Amniotic stem cell (primary cell): ENCODE measurements at places on chromosomes 13 and 19.
A peak's percentile ranks its signal among the peaks of the same experiment; 100 is the strongest.

DNA sequence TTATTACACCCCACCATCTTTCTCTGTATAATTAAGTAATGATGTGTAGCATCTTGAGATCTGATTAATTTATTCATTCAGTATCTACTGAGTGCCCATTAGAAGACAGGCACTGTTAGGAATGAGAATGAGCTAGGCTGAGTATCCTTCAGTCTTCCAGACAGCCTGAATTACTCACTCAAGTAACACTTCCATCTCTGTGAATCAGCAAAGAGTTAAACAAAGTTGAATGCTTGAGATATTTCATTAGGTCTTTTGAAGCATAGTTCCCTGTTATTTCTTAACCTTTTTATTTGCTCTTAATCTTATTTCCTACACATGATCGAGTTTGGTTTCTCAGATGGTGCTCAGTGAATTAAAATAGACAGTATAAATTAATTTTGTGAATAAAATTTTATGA is 413.7 kb downstream of the DCT start:
- DNase-seq: no peak

- DNase-seq: no peak
Observed at GRCh38 chr13:40148101-40148500, 492.6 kb downstream of the COG6 start.

DNA sequence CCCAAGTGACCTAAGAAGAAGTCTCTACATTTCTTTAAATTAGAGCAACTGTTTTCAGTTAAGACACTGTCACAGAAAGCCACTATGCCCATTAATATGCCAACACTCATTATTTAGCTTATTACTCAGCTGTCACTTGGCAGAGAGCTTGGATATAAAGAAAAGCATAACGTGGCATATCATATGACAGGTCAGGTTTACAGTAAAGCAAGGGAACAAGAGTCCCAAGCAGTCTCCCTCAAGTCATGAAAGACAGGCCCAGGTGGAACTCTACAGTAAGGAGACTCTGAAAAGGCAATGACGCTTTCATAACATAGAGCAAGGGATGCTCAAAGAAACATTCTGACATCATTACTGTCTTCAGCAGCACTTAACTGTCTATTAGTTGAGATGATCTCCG is 6.3 kb downstream of the LHFPL6 start:
- DNase-seq: no peak

DNA sequence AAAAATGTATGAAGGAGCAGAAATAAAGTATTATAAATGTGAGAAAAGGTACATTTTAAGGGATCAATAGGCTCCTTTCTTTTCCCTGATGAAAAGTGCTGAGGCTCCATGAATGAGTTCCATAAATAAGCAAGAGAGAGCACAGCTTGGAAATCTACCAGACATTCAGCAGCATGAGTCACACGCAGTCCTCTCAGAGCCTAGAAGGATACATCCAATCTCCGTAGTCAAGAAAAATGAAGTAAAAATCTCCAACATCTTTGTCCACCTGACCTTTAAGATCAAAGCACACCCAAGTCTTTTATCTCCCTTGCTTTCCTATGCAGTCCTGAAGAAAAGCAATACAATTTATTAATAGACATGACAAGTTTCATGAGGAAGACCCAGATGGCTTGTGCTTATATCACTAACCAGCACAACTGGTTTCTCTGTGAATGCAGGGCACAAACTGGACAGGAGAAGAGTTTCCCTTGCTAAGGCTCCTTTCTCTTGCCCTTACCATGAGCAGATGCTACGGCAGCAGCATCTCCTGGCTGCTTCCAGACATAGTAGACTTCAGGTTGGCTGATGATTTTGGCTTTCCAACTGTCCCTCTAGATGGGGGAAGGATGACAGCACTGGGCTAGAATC is 730.8 kb downstream of the EFNB2 start:
- DNase-seq: peak; percentile 8

DNA sequence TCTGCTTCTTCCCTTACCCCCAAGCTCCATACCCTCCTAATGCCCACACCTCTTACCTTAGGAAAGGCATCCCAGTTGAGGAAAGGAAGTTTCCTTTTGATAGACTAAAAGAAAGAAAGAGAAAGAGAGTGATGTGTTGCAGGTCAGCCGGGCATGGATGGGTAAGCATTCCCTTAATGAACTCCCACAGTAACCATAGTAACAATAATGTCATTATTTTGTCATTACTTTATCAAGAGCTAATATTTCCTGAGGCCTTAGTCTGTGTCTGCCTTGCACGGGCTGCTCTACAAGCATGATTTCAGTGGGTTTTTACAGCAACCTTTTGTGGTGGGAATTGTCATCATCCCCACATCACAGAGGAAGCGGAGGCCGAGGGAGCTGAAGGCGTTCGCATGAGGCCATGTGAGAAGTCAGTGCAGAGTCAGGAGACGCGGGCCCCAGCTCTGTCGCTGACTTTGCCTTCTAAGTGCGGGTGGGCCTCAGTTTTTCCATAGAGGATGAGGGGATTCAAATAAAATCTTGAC is 2.5 kb downstream of the KRTDAP start:
- no peak for DNase-seq

- no peak for DNase-seq
Observed at GRCh38 chr19:46065486-46066071, 24.8 kb upstream of the IGFL4 start.

DNA sequence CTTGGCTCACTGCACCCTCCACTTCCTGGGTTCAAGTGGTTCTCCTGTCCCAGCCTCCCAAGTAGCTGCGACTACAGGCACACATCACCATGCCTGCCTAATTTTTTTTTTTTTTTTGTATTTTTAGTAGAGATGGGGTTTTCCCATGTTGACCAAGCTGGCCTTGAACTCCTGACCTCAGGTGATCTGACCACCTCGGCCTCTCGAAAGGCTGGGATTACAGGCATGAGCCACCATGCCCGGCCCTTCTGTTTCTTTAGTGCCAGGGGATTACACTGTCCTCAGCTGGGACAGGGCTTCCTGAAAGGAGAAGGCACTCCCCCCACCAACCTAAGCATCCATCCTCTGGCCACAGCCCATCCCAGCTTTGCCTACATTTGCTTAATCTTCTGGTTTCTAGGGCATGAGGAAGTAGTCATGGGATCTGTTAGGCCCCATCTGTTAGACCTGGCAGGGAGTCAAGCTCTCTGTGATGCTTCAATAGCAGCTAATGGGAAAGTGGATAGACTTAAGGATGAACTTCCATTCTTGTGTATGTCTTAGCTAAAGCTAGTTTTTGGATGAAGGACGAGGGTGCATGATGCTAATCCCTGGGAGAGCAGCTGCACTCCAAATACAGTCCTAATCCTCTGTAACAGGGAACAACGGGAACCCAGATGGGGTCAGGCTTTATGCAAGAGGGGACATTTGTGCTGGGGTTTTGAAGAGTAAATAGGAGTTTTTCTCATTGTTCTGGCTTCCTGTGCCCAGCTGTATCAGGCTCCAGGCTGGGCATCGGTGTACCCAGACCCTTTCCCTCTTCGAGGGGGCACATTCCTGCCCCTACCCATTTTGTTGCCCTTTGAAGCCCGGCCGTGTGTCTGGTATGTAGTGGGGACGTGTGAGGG is 2.6 kb downstream of the VAV1 start:
- no peak for DNase-seq

DNA sequence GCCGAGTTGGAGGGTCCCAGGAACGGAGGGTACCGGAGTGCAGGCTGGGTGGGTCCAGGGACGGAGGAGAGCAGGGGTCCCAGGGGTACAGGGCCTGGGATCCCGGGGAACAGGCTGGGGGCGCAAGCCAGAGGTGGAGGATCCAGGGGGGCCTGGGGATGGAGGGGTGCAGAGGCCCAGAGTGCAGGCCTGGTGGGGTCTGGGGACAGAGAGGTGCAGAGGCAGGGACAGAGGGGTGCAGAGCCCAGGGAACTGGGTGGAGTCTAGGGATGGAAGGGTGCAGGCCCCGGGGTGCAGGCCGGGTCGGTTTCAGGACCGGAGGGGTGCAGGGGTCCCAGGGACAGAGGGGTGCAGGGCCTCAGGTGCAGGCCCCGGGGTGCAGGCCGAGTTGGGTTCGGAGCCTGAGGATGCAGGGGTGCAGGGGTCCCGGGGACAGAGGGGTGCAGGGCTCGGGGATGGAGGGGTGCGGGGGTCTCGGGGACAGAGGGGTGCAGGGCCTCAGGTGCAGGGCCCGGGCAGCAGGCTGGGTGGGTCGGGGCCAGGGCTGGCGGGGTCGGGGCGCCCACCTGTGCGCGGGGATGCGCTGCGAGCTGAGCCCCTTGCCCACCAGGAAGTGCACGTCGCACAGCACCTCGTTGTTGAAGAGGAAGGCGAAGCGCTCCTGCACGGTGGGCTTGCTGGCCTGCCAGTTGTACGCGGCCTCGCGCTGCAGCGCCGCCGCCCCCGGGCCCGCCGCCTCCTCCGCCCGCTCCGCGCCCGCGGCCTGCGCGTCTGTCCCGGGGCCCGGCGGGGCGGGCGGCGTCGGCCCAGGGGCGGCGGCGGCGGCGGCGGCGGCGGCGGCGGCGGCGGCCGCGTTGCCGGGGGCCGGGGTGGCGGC is 545 bp downstream of the BTBD2 start:
- DNase-seq: no peak

DNA sequence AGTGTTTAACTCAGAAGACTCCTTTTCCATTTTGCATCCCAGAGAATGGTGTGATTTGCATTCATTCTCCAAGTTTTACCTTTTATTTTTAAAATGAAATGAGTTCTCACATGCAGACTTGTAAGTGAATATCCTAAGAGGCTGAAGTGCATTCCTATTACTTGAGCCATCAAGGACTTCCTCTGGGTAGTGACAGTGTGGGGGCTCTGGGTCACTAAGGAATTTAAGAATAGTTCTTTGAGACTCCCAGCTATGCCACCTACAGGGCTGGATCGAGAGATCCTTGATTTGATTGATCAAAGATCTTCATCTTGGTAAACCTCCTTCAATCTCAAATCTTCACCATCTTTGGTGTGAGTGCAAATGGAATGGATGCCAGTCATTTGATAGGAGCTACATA is 36.3 kb upstream of the SLC10A2 start:
- DNase-seq: no peak

DNA sequence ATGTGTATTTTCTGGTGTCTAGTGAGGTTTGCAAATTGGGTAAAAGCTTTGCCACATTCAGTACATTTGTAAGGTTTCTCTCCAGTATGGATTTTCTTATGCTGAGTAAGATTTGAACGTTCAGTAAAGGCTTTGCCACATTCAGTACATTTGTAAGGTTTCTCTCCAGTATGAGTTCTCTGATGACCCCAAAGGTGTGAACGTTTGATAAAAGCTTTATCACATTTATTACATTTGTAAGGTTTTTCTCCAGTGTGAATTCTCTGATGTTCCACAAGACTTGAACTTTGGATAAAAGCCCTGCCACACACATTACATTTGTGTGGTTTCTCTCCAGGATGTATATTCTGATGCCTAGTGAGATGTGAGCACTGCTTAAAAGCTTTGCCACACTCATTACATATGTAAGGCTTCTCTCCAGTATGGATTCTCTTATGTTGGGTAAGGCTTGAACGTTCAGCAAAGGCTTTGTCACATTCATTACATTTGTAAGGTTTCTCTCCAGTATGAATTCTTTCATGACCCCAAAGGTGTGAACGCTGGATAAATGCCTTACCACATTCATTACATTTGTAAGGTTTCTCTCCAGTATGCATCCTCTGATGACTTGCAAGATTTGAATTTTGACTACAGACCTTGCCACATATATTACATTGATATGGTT is 17.4 kb downstream of the ZNF677 start:
- no peak for DNase-seq

GRCh38 chr13:96093296-96094006 is 3.5 kb downstream of the HS6ST3 start:
- no peak for DNase-seq

- DNase-seq: no peak
Observed at GRCh38 chr19:31668921-31669320, 319.7 kb upstream of the TSHZ3 start.

GRCh38 chr19:56538254-56538760 is 441 bp upstream of the ZFP28 start:
- peak; percentile 71 for DNase-seq

DNA sequence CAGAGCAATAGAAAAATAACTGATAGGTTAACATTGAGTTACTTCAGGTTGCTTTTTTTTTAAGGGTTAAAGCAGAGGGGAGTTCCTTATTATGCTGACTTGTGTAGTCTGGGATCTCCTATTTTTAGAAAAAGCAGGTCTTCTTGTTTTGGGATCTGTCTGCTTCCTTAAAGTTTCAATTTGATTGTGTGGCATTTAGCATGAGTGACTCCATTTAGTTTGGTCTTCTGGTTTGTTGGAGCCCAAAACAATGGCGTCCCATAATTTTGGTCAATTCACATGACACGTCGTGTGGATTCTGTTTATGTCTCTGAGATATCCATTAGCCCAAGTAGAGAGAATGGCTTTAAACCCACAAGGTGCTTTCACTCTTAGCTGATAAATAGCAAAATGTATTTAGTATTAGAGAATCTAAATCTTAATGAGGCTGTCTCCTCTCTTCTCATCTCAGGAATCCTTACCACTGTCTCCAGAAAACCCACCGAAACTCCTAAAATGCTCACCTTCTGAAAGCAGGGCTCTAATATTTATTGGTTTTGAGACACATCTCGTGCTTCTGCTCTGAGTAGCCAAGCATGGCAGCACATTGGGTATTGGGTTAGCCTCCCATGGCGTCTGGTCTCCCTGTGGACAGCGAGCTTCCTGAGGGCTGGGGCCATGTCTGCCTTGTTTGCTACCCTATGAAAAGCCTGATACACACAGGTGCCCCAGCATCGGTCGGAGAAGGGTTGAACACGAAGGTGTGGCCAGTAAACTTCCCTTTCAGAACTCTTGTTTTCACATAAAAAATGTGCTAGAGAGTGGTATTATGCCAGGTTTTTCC is 67.2 kb upstream of the GPR183 start:
- no peak for DNase-seq

GRCh38 chr19:7685546-7686445 is 5.2 kb downstream of the TRAPPC5 start:
- DNase-seq: no peak

DNA sequence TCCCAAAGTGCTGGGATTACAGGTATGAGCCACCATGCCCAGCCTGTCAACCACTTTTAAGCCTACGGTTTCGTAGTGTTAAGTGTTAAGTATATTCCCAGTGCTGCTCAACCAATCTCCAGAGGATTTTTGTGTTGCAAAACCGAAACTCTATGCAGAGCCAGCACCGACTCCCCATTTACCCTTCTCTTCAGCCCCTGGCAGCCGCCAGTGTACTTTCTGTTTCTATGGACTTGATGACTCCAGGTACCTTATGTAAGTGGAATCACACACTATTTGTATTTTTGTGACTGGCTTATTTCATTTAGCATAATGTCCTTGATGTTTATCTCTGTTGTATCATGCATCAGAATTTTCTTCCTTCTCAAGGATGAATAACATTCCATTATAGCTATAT is 1.1 kb downstream of the SULT2A1 start:
- DNase-seq: no peak

DNA sequence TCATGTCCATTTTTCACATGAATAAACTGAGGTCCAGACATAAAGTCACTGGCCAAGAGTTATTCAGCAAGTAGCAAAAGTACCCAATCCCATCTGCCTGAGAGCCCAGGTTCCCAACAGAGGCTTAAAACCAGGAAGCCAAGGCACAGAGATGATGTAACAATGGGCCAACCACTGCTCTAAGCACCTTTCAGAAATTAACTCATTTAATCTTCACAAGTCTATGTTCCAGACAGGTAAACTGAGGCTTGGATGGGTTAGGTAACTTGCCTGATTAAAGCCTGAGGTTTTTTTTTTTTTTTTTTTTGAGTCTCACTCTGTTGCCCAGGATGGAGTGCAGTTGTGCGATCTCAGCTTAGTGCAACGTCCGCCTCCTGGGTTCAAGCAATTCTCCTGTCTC is 4.0 kb upstream of the DYRK1B start:
- no peak for DNase-seq
